ENCODE measurements at places on chromosomes 2 and 18.

DNA sequence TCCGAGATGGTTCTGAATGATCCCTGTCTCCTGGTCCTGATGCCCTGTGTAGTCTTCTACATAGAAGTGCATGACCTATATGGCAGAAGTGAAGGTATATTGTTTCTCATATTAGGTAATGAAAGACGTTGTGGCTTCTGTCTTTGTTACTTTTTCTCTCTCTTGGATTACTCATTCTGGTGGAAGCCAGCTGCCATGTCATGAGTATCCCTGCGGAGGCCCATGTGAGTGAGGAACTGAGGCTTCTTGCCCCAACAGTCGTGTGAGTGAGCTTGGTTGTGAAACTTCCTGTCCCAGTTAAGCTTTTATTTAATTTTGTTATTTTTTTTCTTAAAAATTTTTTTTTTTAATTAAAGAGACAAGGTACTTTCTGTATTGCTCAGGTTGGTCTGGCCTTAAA, 134.7 kb downstream of the UBR3 start:
- DNase-seq = no peak

- no peak for DNase-seq
Measured at GRCh38 chr2:44929159-44929734, 12.3 kb upstream of the SIX3 start.

- DNase-seq = no peak
Measured at GRCh38 chr18:59878644-59879043, 21.2 kb upstream of the PMAIP1 start.

DNA sequence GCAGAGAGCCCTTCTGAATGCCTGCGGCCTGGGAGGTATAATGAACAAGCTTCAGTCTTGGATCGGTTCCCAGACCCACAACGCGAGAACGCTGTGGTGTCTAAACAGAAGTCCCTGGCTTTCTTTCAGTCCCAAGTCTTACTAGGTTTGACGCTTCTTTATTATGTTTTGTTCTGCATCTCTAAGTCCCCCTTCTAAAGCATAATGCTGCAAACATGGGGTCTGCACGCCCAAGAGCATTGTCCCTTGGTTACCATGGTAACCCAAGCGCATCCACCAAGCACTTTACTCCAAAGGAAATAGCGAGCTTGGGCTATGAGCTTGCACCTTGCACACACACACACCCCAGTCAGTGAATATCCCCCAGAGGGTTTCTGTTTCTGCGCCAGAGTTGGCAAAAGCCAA, 193.7 kb downstream of the INO80D start:
- DNase-seq = no peak

- no peak for DNase-seq
Measured at GRCh38 chr18:69596345-69596744, 195.7 kb downstream of the DOK6 start.

- no peak for DNase-seq
Measured at GRCh38 chr2:158774681-158775080, 20.4 kb upstream of the DAPL1 start.

DNA sequence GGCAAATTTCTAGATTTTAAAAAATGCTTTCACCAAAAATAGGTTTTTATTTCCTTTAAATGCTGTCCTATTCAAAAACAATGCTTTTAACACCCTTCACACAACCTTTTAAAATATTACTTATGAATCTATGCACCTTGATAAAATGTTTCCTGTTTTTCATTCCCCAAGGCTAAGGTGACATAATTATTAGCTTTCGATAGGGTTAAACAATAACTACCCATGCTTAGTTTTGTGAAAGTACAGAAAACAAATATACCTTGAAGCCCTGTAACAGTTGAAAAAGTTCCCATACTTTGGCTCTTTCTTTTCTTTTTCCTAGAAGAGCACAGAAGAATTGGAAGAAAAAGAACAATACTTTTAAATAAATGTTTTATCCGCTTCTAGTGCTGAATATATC, 54.9 kb upstream of the ITPRID2 start:
- no peak for DNase-seq

DNA sequence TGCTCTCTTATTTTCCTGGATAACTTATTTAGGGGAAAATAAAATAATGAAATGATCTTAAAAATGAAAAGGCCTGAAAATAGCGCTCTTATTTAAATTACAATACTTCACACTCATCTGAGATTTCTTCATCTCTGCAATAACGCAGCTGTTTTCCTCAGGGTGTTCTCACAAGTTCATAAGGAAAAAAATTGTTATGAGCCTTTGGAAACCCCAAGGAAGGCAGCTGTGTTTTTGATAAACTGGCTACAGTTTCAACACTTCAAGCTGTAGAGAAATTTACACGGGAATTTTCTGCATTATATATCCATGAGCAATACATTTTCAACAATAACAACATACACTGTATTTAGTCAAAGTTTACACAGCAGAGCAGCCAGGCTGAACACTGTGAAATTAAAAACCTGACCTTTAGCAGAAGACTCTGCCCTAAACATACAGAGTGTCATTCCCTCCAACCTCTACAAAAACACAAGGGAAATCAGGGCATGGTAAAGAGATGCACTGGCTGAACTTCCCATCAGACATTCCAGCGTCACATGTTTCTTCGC, 959.6 kb downstream of the SLC4A3 start:
- no peak for DNase-seq

- no peak for DNase-seq
Measured at GRCh38 chr2:218799990-218800389, 18.0 kb downstream of the CYP27A1 start.

DNA sequence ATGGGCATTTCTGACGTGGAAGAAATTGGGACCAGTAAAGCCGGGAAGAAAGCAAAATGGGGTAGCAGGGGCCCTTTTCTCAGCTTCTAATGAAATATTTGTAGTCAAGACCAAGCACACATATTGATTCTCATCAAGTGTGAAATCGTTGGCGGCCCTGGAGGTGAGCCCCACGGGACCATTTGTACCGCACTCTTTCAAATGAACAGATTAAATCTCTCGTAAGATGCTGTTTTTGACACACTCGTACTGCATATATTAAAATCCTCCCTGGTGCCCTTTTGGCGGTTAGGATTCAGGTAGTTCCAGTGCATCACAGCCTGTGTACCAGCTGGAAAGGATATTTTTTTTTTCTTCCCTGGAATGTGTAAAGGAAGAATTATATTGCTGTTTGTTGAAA, 9.9 kb upstream of the MYL1 start:
- no peak for DNase-seq

GRCh38 chr2:719191-719590, 42.0 kb upstream of the TMEM18 start:
- DNase-seq = no peak

DNA sequence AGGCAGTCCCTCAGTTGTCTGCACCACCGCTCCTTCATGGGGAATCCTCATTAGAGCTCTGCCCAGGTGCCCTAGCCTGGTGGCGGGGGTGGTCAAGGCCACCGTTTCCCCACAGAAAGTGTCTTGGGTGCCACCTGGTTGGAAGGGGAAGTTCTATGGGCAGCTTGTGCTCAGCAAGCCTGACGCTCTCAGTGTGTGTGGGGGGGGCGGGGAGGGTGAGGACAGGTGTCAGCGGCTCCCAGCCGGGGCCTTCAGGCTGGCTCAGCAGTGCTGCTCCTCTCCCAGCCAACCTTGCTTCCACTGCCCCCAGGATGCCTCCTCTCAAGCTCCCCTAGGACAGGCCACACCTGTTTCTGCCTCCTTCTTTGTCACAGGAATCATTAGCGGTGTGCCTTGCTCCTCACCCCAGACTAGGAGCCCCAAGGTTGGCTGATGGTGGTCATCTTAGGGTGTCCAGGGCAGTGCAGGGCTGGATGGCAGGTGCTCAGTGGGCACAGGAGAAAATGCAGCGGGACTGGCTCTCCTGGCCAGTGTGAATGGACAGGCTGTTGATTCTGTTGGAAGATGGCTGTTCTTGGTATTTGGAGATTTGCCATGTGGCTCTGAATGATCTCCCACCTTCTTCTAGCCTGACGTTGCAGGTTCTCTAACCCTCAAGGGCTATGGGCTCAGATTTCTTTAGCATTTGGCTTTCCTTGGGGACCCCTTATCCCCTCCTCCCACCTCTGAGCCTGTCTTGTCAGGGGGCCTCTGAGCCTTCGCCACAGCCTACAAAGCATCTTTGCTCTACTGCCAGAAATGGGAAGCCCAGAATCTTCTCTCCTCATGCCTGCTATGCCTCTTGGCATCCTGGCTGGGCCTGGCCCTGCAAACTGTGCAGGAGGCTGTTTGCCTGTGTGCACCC, 185.8 kb upstream of the HS6ST1 start:
- DNase-seq = no peak

GRCh38 chr2:236086971-236087465, 81.2 kb downstream of the GBX2 start:
- no peak for DNase-seq

- DNase-seq = no peak
Measured at GRCh38 chr18:39190508-39190907, 1624.9 kb upstream of the CELF4 start.

GRCh38 chr2:67900826-67901225, 162.0 kb downstream of the C1D start:
- DNase-seq = no peak

DNA sequence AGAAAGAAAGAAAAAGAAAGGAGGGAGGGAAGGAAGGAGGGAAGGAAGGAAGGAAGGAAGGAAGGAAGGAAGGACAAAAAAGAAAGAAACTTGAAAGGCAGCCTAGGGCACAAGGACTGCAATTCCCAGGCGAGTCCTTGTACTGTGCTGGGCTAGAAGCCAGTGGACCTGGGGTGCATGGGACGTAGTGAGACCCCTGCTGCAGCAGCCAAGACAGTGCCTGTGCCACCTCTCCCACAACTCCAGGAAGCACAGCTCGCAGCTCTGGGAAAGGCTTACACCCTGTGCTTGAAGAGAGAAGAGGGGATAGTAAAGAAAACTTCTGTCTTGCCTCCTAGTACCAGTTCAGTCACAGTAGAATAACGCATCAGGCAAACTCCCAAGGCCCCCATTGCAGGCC, 227.9 kb upstream of the CDH7 start:
- DNase-seq = no peak

GRCh38 chr2:50754514-50754913, 277.4 kb downstream of the NRXN1 start:
- DNase-seq = no peak

- no peak for DNase-seq
Measured at GRCh38 chr2:220215785-220216184, 588.4 kb downstream of the SLC4A3 start.

DNA sequence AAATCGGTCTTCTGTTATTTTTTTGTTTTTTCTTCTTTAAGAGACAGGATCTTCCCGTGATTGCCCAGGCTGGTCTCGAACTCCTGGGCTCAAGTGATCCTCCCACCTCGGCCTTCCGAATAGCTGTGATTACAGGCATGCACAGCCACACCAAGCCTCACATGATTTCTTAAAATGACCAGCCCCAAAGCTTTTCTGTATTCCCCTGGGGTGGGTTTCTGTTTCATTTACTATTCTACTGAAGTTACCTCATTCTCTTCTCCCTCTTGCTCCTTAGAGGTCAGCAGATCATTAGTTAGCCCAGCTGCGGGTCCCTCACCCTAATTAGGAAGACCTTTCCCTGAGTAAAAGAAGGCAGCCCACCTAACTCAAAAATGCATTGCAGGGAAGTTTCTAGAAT, 27.6 kb downstream of the SLC1A4 start:
- DNase-seq = no peak

DNA sequence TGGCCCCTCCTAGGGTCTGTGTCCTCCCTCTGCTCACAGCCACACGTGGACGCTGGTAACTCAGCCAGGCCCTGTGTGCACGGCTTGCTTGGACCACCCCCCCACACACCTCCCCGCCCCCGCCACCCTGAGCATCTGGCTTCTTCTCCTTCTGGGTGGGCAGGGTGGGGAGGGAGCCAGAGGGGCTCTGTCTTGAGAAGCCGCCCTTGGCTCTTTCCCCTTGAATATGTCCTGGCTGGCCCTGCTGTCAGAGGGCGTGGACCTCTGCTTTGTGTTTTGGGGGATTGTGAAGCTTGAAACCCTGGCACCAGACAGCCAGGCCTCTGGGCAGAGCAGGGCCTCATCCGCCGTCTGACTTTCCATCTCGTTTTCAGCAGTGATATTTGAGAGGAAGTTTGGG, 72.1 kb downstream of the GLI2 start:
- DNase-seq = no peak

- DNase-seq = no peak
Measured at GRCh38 chr18:1930291-1931270, 640.7 kb downstream of the METTL4 start.

DNA sequence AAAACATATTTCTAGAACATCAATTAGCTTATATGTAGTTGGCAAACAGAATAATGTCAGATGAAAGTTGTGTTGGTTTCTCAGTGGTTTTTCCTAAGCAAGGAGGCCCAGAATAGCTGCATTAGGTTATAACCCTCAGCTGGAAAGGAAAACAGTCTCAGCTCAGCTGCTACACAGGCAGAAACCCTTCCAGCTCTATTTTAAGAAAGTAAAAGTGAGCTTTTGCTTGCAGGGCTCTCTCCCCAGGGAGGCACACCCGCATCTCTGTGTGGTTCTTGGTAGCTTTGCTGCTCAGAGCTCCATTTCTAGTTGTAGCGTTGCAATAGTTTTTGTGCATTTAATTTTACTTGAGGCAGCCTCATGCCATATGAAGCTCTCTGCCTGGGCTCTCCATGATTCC, 54.6 kb downstream of the PIKFYVE start:
- no peak for DNase-seq

- no peak for DNase-seq
Measured at GRCh38 chr2:219509780-219510511, 4.3 kb upstream of the ASIC4 start.

Data from T1000 (cell line).